Activated naive CD8-positive, alpha-beta T cell treated with anti-CD3 and anti-CD28 coated beads, Interleukin-2, amount 50 U/mL, for 16 hours (primary cell): ENCODE measurements at places on chromosomes 7 and 10.

DNA sequence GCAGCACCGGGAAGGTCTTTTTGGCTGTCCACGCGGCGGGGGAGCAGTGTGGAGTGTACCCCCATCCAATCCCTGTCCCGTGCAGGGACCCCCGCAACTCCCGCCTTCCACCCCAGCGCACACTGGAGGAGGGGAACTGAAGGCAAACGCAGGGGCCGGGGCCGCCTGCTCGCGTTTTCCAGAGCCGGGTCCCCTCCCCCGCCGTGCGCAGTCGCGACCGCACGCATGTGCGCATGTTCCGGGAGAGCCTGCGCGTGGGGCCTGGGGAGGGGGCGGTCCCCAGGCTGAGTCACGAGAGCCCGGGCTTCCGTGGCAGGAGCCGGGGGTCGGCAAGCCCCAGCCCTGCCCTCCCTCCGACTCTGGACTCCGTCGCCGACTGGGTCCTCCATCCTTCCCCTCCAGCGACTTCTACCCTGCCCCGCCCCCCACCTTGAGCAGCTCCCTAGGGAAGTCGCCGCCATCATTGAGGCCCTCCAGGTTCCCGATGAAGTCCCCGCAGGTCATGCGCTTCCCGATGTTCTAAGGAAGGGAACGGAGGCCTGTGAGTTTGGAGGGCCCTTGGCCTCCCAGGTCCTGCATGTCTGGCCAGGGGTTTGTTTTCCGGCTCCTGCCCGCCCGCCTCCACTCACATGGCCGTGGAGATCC, 8.0 kb downstream of the PSD start:
- peak; percentile 29 for DNase-seq

DNA sequence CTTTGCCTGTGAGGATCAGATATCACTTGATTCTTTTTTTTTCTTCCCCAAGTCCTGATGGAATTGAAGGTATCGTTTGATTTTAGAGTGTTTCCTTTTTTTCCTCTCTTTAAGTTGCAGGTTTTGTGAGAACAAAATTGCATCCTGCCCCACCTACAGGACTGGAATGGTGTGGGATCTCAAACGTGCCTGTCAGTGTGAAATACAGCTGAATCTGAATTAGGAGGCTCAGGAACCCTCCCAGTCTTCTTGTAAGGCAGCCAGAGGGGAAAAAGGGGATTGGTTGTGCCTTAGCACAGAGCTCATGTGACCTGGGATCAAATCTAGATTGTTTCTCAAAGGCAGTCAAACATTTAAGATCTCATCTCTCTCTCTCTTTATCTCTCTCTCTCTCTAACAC, 32.7 kb upstream of the KLHL7 start:
- no peak for DNase-seq

DNA sequence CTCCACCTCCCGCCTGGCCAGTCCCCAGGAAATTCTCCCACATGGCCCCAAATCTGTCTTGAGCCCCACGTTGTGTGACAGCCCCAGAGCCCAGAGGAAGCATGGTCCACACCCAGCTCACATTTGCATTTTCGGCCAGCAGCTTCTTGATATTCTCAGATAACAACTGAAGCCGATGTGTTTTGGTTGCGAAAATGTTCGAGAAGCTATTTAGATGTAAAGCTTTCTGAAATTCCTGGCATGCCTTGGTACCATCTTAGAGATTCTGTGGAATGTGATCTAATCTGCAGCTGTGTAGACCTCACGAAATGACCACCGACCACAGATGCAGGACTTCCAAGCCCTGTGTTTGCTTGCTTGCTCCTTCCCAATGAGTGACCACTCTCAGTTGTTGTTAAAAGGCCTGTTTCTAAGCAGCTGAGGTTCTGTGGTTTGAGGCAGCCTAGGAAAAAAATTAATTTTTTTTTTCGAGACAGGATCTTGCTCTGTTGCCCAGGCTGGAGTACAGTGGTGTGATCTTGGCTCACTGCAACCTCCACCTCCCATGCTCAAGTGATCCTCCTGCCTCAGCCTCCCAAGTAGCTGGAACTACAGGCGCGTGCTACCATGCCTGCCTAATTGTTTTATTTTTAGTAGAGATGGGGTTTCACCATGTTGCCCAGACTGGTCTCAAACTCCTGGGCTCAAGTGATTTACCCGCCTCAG, 8.8 kb downstream of the SLC4A2 start:
- DNase-seq = no peak

DNA sequence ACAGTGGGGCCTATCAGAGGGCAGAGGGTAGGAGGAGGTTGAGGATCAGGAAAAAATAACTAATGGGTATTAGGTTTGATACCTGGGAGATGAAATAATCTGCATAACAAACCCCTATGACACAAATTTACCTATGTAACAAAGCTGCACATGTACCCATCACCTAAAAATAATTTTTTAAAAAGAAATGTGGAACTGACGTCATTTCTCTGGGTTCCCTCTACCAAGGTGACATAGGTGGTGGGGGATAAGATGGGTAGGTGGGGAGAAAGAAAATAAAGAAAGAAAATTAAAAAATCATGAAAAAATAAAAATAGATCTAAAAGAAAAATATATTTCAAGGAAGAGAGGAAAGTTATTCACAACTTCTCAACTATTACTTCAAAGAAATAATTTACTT, 153.1 kb upstream of the SORCS1 start:
- no peak for DNase-seq

GRCh38 chr7:92833766-92834506, 2.4 kb downstream of the CDK6 start:
- peak; percentile 55 for DNase-seq

- DNase-seq = no peak
Measured at GRCh38 chr7:7736671-7737070, 18.3 kb upstream of the RPA3 start.

GRCh38 chr7:82443036-82443546, 486 bp downstream of the CACNA2D1 start:
- no peak for DNase-seq

DNA sequence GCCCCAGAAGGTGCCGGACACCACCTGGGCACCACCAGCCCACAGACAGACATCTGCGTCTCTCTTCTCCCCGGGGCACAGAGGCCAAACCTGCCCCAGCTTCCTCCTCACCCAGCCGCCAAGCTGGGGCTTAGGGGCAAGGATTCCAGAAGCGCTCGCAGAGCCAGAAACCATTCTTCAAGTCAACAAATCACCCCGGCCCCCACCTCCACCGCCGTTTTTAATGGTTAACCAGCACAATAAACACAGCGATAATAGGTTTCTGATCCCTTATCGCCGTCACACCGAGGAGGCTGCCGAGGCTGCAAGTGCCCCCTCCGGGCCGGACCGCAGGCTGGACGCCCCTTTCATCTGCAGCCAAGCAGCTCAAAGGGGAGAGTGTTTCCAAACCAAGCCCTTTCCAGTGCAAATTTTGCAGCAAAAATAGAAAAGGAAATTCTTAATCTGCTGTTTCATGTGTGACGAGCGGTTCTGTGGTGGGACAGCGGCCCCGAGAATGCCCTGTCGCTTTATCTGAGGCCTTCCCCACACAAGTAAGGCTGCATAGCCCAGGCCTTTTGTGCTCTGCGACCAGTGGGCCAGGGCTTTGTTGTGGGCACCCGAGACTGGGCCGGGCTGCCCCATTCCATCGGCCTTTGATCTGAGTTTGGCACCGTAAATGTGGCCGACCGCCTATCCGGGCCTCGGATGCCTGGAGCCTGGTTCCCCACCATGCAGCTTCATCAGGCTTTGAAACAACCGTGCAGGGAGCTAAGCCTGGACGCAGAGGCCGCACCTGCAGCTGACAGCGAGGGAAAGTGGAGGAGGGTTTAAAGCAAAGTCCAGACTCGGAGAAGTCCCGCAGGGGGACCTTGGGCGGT, 83.2 kb downstream of the FOXL3 start:
- DNase-seq = no peak

DNA sequence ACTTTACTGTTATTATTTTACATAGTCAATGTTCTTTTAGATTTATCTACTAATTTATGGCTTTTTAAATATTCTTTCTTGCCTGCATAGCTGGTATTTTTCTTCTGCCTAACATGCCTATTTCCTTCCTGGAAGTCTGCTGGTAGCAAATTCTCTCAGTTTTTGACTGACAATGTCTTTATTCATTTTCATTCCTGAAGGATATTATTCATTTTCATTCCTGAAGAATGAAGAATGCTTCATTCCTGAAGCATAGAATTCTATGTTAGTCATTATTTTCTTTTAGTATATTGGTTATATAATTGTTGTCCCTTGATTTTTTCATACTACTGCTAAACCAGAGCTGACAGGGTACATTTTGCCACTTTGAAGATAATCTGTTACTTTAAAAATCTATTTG, 41.8 kb downstream of the TMEM168 start:
- no peak for DNase-seq

GRCh38 chr7:47338026-47338425, 243.9 kb downstream of the TNS3 start:
- DNase-seq = no peak

DNA sequence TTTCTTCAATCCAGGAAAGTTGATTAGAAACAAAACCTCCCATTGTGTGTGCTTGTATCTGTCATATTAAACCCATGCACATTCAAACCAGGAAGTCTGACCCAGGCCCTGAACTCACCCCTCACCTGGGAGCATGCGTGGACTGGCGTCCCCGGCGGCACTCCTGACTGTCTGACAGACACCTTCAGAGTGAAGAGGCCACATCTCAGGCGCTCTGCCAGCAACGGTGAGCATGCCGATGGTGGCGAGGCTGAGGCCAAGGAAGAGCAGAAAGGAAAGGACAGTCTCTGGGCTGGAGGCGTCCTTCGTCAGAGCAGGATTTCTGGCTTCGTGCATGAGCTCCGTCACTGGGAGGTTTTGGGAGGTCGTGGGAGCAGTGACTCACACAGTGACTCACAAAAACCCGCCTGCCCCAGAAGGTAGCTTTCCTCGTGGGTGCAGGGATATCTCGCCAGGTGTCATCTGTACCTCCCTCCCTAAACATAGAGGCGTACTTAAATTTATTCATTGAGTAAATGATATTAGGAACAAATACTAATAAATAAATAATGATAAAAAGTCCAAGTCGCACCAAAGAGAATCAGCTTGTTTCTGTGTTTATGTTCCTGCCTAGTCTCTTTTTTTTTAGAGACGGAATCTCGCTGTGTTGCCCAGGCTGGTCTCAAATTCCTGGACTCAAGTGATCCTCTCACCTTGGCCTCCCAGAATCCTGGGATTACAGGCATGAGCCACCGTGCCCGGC, 13.5 kb downstream of the IQCE start:
- DNase-seq = no peak

GRCh38 chr10:29783201-29783947, 148.6 kb upstream of the SVIL start:
- no peak for DNase-seq

- DNase-seq = no peak
Measured at GRCh38 chr7:27210441-27211083, 10.7 kb upstream of the HOXA13 start.

DNA sequence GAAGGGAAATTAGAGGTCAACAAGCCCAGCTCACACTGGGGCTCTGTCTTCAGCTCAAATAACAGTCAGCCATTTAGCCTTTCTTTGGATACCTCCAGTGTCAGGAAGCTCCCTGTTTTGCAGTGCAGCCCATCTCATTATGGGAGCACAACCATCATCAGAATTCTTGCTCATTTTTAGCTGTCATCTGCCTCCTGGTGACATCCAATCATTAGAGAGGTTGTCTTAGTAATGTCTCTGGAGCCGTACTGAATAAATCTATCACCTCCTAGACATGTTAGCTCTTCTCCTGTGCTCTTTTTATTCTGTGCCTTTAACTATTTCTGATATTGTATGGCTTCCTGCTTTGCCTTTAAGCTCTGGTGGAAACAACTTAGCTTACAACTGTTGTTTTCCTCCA, 74.5 kb downstream of the CHRM2 start:
- no peak for DNase-seq

GRCh38 chr7:45417735-45418134, 156.4 kb upstream of the ADCY1 start:
- DNase-seq = no peak

DNA sequence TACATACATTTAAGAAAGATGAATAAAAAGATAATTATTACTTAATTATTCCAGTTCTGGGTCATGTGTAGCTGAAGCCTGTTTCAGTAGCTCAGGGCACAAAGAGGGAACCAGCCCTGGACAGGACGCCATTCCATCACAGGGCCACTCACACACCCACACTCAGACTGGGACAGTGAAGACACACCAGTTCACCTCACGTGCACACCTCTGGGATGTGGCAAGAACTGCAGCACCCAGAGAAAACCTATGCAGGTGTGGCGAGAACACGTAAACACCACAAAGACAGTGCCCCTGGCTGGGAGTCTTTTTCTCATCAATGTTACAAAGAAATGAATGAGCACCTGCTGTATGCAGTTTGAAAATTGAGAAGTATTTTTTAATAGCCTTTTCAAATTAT, 1.6 kb upstream of the IDI1 start:
- DNase-seq = no peak

DNA sequence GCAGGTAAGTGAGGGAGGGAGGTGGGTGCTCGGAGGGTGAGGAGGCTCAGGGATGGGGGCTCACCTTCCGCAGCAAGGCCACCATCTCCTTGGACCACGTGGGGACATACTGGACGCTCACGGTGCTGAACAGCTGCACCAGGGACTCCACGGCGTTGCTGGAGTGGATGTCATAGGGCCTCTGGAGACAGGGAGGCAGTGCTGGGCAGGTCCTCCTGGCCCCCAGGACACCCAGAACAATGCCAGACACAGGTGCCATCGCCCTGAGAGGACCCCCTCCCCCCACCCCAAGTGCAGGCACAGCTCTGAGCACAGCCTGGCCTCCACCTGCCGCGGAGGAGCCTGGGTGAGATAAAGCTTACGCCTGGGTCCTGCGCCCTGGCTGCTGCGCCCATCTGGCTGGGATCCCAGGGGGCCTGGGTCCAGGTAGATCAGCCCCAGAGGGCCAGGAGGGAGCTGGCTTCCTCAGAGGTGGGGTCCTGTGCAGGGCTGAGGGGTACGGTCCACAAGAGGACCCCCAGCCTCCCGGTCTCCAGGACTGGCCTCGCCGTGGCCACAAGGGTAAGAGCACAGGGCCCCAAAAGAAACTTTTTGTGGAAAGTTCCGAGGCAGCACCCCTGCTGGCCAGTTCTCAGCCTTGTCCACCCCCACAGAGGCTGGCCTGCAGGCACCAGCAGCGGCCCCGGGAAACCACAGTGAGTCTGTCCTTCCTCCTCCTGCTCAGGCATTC, 37.8 kb downstream of the DPYSL4 start:
- no peak for DNase-seq

- no peak for DNase-seq
Measured at GRCh38 chr7:81705206-81705605, 64.6 kb downstream of the HGF start.

DNA sequence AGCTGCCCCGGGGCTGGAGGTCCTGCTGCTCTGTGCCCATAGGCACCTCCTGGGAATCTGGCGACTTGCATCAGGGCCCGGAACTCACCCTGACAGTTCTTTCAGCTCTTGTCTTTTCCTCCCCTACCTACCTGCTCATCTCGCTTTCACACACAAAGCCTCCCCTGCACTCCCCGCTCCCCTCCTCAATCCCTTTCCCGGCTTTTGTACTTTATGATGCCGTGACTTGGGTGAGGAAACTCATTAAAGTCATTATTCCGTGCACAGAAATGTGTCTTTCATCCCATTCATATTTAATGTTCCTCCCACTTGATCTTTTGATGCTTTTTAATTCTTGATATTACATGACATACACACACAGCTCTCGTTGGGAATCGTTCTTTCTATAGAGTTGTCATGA, 218.6 kb downstream of the RPS24 start:
- no peak for DNase-seq

GRCh38 chr7:144588559-144589051, 185.1 kb upstream of the NOBOX start:
- DNase-seq = no peak

GRCh38 chr7:91043186-91043585, 221.0 kb upstream of the FZD1 start:
- DNase-seq = no peak

- no peak for DNase-seq
Measured at GRCh38 chr7:80678707-80679106, 40.3 kb downstream of the CD36 start.
